ENCODE measurements at places on chromosomes 5 and 9.
A peak's percentile ranks its signal among the peaks of the same experiment; 100 is the strongest.

DNA sequence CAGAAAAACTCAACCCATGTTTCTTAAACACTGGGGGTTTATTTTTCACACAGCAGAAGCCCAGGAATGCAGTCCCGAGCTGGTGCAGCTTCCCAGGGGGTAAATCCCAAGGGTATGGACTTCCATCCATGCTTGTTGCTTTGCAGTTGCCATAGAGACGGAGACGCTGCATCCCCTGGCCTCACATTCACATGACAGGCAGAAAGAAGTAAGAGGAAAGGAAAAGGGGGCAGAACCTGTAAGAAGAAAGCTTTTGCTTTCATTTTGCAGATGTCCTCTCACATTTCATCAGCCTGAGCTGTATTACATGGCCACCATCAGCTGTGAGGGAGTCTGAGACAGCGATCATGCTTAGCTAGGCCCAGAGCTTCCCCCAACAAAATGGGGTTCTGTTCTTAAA is 321.0 kb downstream of the AGTPBP1 start:
- no peak for DNase-seq

- DNase-seq = no peak
Measured at GRCh38 chr5:181051841-181052671, 12.0 kb downstream of the BTNL9 start.

DNA sequence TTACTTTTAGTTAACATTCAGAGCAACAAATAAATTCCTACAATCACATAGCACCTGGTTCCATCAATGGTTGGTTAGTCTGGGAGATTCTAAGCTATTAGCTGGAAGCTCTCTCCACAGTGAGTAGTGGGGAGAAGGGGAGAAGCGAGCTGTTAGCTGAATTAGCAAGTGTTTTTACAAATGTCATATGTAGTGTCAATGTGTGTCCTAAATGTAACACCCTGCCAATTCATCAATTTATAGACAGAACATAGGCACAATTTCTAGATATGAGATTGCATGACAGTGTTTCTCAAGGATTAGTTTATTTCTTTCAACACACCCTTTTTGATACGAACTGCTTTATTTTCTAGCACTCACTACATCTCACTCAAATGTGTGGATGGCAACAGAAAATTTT is 349.0 kb downstream of the PDE4D start:
- no peak for DNase-seq

GRCh38 chr9:88661759-88662158 is 126.8 kb downstream of the NXNL2 start:
- DNase-seq = no peak

GRCh38 chr5:151230048-151230680 is 6.3 kb upstream of the CCDC69 start:
- no peak for DNase-seq

GRCh38 chr5:144333336-144333920 is 162.8 kb downstream of the KCTD16 start:
- DNase-seq = no peak

GRCh38 chr5:113378959-113379541 is 55.7 kb downstream of the TSSK1B start:
- peak; percentile 7 for DNase-seq

GRCh38 chr5:146151970-146152369 is 30.5 kb downstream of the LARS1 start:
- no peak for DNase-seq
